MV-4-11 (cell line): ENCODE measurements at places on chromosomes 1 and 21.
A peak's percentile ranks its signal among the peaks of the same experiment; 100 is the strongest.

DNA sequence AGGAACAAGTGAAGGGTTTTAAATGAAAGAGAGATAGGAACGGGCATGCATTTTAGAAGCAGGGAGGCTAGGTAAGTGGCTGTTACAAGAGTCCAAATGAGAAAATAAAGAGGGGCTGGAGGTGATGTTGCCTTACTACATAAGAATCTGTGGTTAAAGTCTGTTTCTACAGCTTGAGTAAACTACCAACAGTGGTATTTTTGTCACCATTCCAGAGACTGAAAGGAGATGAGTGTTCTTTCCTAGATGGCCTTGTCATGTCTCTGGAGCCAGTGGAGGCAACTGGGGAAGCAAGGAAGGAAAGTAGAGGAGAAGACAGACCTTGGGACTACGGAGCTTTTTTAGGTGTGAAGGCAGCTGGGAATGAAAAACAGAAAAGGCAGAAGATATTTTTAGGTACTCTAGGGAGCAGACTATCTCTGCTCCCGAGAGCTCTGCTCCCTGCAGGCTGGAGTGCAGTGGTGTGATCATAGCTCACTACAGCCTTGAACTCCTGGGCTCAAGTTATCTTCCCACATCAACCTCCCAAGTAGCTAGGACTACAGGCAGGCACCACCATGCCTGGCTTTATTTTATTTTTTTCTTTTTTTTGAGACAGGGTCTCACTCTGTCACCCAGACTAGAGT, 12.2 kb downstream of the HDAC1 start:
- DNase-seq = no peak

GRCh38 chr1:31886866-31887265, 51.3 kb downstream of the PTP4A2 start:
- DNase-seq = peak; percentile 78

GRCh38 chr1:164713456-164714207, 154.6 kb downstream of the PBX1 start:
- peak; percentile 25 for DNase-seq

DNA sequence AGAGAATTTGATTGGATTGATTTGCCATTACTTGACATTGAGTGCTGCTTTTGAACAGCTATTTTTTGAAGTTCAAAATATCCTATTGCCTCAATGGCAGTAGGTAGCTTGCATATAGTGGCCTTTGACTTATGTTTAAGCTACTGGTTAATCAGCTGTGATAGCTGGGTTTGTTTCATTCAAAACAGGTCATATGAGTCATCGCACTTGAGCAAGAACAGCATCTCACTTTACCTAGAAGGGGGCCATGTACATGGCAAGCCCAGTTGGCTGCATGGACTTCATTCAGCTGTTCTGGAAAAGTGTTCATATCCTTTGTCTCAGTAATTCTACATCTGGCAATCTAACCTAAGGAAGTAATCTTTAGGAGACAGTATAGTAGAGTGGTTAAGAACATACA, 29.0 kb upstream of the ARID1A start:
- peak; percentile 6 for DNase-seq

GRCh38 chr1:111818081-111818480, 62.4 kb downstream of the DDX20 start:
- DNase-seq = no peak

DNA sequence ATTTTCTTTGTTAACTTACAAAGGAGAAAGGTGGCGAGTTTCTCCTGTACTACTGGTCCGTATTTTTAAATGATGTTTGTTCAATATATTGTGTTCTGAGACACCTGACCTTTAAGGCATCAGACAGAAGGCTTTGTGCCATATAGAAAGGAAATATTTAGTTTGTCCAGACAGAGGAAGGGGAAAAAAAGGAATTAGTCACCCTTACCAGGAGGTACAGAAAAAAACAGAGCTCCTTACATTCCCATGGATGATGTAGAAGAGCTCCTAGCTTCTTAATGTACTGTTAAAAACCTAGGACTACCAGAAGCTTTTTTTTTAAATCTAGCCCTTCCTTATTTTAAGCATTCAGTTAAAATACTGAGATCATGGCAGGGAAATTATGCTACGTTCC, 12.4 kb upstream of the PODN start:
- DNase-seq = no peak

GRCh38 chr1:3369446-3370076, 84.9 kb upstream of the ARHGEF16 start:
- no peak for DNase-seq

GRCh38 chr1:109084563-109085517, 5.7 kb upstream of the TMEM167B start:
- DNase-seq = peak; percentile 23

GRCh38 chr21:39386194-39386593, 37.3 kb upstream of the HMGN1 start:
- no peak for DNase-seq

DNA sequence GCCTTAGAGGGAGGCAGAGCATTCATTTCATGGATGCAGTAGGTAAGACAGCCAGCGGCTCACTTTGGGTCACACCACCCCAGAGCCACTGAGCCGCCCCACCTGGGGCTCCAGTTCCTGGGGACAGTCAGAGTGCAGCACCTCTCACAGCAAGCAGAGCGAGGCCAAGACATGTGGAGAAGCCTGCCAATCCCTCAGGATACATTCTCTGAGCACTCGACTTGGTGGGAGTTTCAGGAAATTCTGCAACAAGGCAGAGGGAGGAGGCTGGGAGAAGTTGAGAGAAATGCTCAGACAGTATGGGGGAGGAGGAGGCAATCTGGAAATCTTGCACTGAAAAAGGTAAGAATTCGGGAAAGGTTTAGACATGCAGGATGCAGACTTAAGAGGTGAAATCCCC, 60.8 kb upstream of the WLS start:
- DNase-seq = no peak

- no peak for DNase-seq
Measured at GRCh38 chr1:163367721-163368120, 46.0 kb downstream of the NUF2 start.

- DNase-seq = no peak
Measured at GRCh38 chr1:52637946-52638345, 5.0 kb downstream of the SHISAL2A start.
